ENCODE measurements at places on chromosomes 7 and 10. TPM values are rescaled to one million over a fixed set of nuclear protein-coding genes. Genes with fewer than 3 reads are reported as not detected.

Gene AUTS2
- 5.1 TPM for total RNA-seq

Gene VGF
- total RNA-seq: 15.1 TPM

Gene THSD7A
- 1.3 TPM for total RNA-seq

Gene TRPV5
- total RNA-seq: not detected

Gene CYP2C9
- total RNA-seq: not detected

Gene CYP3A4
- total RNA-seq: not detected

Gene PALS2
- 29.0 TPM for total RNA-seq

Gene KCNH2
- total RNA-seq: 0.37 TPM

Gene NRCAM
- total RNA-seq: 98.3 TPM

Gene OR9A2
- total RNA-seq: not detected

Gene TLX1
- total RNA-seq: not detected

Gene NUTM2D
- total RNA-seq: 1.2 TPM

Gene ZNF365
- total RNA-seq: 0.92 TPM

Gene GHRHR
- total RNA-seq: 0.29 TPM

Gene UROS
- 63.8 TPM for total RNA-seq

Gene SLC16A12
- total RNA-seq: not detected

Gene ATOH7
- 0.26 TPM for total RNA-seq

Gene OPALIN
- not detected for total RNA-seq

Gene NPC1L1
- 0.06 TPM for total RNA-seq

Gene LRIT1
- not detected for total RNA-seq

Gene CYCS
- total RNA-seq: 315 TPM

Gene FGF8
- not detected for total RNA-seq

Gene LRRD1
- total RNA-seq: not detected

Gene CUZD1
- total RNA-seq: 1.8 TPM

Gene SPACDR
- 0.73 TPM for total RNA-seq

Gene H2BK1
- total RNA-seq: not detected

Gene CDNF
- total RNA-seq: 1.1 TPM

Gene ATG9B
- 1.1 TPM for total RNA-seq

Gene SPDYE9
- not detected for total RNA-seq

Gene GRID2IP
- total RNA-seq: not detected

Gene C10orf62
- total RNA-seq: not detected

Gene LRRC17
- 0.22 TPM for total RNA-seq
